ENCODE measurements at places on chromosomes 6 and 20.

DNA sequence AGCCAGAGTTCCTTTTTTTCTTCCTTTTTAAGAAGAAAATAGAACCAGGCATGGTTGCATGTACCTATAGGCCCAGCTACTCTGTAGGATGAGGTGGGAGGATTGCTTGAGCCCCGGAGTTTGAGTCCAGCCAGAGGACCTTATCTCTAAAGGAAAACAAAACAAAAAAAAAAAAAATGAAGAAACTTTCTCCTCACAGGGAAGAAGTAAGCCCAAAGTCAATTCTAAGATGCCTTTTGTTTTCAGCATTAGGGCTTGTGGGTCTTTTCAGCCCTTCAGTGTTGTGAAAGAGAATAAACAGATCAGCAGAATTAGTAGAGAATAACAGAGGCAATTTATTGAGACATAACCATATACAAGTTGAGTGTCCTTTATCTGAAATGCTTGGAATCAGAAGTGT, 26.8 kb downstream of the ZNF451 start:
- no peak for DNase-seq

- DNase-seq = no peak
Observed at GRCh38 chr20:10172998-10173655, 45.5 kb upstream of the SNAP25 start.

GRCh38 chr6:54236984-54237383, 71.3 kb upstream of the TINAG start:
- DNase-seq = no peak

- DNase-seq = no peak
Observed at GRCh38 chr20:44219791-44220190, 9.2 kb upstream of the OSER1 start.

- DNase-seq = no peak
Observed at GRCh38 chr20:23246717-23247664, 103.6 kb upstream of the NXT1 start.

DNA sequence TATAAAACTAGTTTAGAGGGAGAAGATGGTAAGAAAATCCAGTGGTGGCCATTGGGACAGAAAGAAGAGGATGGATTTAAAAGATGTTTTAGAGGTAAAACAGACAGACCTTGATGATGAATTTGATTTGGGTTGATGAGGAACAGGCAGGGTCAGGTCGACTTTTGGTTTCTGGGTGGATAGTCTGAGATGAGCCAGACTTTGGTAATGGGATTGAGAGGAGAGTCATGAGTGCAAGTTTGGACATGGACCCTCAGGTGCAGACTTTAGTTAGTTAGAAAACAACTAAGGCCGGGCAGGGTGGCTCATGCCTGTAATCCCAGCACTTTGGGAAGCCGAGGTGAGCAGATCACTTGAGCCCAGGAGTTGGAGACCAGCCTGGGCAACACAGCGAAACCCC, 257.9 kb downstream of the MAFB start:
- DNase-seq = no peak

- DNase-seq = no peak
Observed at GRCh38 chr20:36836591-36837269, 39.2 kb upstream of the TLDC2 start.

- no peak for DNase-seq
Observed at GRCh38 chr6:100803264-100804045, 77.7 kb downstream of the ASCC3 start.

GRCh38 chr6:53032849-53033248, 32.4 kb upstream of the FBXO9 start:
- DNase-seq = peak; percentile 48

GRCh38 chr6:147949981-147950622, 392.5 kb upstream of the SASH1 start:
- DNase-seq = peak; percentile 29

GRCh38 chr6:4369616-4370015, 234.2 kb upstream of the ECI2 start:
- peak; percentile 79 for DNase-seq

- DNase-seq = no peak
Observed at GRCh38 chr6:119683031-119683430, 333.5 kb upstream of the MAN1A1 start.

GRCh38 chr20:41005361-41005729, 23.3 kb upstream of the TOP1 start:
- peak; percentile 93 for DNase-seq

DNA sequence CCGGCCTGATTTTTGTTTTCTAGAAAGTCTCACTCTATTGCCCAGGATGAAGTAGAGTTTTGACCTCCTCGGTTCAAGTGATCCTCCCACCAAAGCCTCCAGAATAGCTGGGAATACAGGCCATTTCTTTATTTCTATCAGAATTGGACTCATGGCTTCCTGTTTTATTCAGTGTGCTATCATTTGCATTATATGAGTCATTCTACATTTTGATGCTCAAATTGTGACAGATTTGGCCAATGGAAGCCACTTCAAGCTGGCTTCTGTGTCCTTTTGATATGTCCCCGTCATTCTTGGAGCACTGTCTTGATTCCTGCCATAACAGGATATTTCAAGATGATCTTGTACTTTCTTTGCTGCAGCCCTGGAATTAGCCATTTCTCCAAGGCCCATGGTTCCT, 75.1 kb downstream of the CNBD2 start:
- DNase-seq = no peak

GRCh38 chr6:20266851-20267608, 54.8 kb upstream of the MBOAT1 start:
- DNase-seq = no peak

DNA sequence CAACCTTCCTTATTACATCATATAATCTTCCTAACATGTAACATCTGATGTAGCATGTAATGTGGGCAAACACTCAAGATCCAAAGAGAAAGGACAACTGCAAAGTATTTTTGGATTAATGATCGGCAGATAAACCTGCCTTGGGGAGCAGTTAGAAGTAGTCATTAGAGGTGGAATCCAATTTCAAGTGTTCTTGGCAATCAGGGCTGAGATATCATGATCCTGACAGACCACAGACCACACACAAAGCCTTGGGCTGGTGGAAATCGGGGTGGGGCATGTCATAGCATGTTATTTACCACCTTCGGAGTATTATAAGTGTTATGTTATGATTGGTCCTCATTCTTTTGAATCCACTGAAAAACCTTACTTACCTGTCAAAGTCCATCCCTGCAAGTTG, 16.3 kb downstream of the NCOA5 start:
- DNase-seq = peak; percentile 34

GRCh38 chr6:129331450-129332138, 378.4 kb downstream of the ARHGAP18 start:
- peak; percentile 70 for DNase-seq

DNA sequence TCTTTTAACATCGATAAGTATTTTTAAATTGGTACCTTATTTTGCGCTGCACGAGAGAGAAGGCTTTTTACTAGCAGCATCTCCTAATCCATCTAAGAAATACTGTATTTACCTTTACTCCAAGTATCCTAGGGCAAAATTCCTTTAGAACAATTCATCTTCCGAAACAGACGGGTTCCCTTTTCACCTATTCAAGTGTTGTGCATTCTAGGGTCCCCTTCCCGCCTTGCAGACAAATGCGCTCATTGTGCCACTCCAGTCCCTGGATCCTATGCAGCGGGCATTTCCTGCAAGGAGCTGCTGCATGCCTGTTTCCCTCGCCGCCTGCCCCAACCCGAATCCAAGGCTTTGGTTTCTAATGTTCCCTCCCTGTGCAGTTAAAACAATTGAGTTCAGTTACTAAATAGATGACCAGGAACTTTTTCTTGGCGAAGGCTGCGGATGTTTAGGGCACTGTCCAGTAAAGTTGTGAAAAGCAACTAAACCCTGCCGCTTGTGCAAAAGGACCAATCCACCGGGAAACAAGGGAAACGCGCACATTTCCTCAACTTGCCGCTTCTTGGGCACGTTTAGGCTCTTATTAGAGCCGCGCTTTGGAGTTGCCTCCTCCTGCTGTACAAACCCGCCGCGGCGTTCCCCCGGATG, 556 bp upstream of the SCAF8 start:
- DNase-seq = peak; percentile 56

DNA sequence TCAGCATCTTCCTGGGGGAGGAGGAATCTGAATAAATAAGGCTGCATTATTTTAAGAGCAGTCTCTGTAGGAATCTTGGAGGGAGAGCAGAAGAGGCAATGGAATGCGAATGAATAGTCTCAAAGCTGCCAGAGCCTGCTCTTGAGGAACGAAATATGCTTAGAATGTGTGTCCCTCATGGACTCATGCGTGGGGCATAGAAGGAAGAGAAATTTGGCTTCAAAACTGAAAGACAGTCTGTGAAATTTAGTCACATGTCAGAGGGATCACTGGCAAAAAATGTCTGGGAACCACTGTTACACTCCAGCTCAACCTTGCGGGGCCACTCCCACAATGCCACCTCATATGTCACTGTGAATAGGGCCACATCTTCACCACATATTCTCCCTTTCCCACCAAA, 95.5 kb downstream of the GJA10 start:
- DNase-seq = peak; percentile 97

DNA sequence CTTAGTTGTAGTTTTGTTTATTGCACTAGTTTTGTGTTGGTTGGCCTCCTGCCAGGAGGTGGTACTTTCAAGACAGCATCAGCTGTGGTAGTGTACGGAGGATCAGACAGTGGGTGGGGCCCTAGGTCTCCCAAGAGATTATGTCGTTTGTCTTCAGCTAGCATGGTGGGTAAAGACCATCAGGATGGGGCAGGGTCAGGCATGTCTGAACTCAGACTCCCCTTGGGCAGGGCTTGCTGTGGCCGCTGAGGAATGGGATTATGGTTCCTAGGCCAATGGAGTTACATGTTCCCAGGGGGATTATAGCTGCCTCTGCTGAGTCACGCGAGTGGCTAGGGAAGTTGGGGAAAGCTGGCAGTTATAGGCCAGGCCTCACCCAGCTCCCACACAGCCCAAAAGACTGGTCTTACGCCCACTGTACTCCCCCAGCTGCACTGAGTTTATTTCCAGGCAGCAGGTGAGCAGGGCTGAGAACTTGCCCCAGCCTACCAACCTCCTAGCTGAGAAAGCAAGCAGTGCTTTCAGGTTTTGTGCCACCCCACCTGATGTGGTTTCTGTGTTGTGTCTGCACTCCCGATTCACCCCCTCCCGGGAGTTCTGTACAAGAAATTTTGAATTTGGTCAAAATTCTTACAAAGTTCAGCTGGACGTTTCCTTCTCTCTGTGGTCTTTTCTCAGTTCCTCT, 24.7 kb downstream of the ZSCAN31 start:
- no peak for DNase-seq

- DNase-seq = no peak
Observed at GRCh38 chr6:53027131-53027718, 32.1 kb upstream of the GSTA4 start.

DNA sequence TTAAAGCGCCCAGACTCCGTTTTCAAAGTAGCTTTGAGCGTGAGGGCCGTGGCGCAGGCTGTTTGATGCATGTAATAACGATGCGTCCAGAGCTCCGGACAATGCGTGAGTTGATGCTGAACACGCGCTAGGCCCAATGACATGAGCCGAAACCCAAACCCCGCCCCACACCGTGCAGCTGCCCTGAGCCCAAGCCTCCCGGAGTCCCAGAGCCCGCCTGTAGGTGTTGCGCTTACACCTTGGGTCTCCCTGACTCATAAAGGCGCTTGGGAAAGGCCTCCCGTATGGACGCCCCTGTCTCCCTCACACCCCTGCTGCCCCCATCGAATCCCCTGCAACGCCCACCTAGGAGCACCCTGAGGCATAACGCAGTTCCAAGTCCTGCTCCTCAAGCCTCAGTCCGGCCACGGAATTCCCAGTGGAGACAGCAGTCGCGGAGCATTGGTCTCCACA, 87.6 kb downstream of the ERMARD start:
- DNase-seq = no peak

DNA sequence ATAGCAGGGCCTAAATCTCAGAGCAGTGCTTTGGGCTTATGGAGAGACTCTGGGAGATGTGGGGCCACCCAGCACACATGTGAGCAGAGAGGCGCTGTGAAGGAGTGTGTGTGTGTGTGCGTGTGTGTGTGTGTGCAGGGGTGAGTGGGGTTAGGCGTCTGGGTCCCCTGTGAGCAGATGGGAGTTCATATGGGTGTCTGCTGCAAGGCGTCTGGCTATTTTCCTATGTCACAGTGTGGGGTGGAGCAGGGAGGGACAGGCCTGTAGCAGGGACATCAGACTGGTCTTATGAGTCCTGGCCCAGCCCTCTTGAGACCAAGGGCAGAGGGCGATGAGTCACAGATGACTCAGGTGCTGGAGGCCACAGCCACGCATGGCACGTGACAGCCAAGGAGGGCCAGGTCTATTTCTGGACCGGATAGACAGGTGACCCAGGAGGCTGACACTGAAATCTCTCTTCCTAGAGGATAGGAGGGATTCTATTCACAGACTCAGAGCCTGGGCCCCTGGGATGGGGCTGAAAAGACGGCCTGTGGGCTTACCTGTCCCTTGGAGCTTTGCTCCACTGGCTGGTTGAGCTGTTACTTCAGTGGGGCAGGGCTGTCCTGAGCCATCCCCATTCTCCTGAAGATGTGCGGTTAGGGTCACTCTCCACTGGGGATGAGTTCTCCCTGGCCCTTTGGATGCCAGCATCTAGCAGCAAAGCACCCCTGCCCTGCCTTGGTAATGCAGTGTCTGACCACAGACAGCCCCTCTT, 28.9 kb downstream of the VEGFA start:
- DNase-seq = peak; percentile 63

DNA sequence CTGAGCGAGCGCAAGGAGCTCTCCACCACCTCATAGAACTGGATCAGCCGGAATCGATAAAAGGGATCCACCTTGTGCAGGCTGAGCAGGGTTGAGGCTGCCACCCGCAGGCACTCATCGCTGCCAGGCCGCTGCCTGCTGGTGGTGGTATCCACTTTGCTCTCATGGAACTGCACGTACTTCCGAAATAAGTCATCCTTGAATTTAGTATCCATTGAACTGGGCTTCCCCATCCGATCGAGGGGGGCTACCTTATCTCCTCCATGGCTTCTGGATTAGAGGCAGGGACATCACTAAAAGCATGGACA, 7.1 kb downstream of the SPATA2 start:
- DNase-seq = no peak

DNA sequence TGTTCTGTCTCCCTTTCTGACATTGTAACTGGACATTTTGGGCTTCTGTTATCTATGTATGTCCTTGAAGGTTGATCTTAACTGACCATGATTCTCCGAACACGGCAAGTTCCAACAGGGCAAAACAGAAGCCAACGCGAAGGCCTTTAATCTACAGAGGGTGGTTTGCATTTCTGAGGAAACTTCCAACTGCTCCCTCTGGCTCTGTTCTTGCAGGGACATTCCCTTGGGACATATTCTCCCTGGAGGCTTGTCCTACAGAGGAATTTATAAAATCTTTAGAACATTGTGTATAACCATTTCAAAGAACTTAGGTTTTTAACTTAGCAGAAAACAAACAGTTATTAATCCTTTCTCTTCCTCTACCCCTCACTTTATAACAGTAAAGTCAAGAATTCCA, 189.0 kb upstream of the CDYL start:
- no peak for DNase-seq

DNA sequence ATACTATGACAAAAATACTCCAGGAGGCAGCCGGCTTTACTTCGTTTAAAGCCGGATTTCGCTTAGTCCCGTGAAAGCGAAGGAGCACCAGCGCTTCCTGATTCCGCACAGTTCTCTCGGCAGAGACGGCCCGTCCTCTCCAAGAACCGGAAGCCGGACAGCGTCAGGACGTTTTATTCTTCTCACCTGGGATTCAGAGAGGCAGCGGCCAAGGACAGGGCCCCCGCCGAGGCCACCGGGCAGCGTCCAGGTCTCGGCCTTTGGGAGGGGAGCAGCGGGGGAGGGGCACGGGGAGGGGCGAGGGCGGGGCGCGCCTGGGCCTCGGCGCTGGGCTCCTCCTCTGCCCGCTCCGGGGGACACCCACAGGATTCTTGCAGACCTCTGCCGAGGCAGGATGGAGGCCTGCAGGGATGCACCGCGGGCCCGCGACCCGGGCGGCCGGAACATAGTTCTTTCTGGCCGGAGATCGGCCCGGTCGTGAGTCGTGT, 2.8 kb upstream of the DIDO1 start:
- DNase-seq = no peak

Data from astrocyte (in vitro differentiated cells and primary cell).